H1 (cell line): ENCODE measurements at places on chromosomes 5 and 9.

- DNase-seq, result peak; percentile 50
These were observed at the start of gene TMEFF1 for GRCh38 chr9:100472788-100473275. Gene TMEFF1 (plus strand): TSS chr9:100473149. CDS start chr9:100473545, 396 bp downstream.

DNA sequence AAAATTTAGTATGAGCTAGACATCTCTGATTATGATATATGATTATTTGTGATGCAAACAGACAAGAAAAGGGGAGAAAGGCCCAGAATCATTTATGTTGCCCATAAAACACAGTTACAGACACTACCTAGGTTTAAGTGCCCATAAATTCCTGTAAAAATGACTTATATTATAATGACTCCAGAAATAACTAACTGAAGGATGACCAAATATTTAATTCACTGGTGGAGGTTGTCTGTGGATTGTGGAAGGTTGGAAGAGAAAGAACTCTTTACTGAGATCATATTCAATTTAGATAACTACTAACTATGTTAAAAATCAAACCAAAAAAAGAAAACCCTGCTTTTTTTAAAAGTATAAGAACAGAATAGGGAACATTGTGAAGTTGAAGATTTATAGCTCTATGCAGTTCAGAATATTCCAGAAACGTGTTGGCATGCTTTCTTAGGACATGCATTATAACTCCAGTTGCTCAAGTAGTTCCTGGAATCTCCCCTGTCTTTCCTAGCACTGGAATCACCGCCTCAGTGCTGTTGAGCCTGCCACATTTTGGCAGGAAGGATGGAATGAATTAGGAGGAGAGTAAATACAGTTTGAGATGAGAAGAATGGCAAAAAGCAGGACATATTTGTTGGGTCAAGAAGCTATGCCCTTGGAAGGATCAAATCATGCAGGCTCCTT, 72.0 kb upstream of the PAPPA start:
- DNase-seq, result no peak

GRCh38 chr5:360257-361027, 38.9 kb downstream of the AHRR start:
- no peak for DNase-seq

DNA sequence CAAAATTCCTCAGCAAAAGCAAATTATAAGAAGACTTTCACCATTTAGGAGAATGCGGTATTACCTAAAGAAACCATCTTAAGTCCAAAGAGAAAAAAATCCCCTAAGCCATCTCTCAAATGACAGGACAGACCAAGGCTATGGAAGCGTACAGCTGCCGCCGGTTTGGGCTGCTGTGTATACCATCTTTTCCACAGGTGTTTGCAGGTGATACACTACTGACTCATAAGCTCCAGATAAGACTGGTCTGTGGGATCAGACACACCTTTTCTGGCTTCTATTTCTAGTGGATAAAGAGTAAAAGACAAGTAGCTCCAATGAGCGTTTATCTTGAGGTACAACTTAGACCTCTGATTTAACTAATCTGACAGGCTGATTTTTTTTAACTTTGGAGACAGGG, 7.7 kb downstream of the CDKN2AIPNL start:
- no peak for DNase-seq

DNA sequence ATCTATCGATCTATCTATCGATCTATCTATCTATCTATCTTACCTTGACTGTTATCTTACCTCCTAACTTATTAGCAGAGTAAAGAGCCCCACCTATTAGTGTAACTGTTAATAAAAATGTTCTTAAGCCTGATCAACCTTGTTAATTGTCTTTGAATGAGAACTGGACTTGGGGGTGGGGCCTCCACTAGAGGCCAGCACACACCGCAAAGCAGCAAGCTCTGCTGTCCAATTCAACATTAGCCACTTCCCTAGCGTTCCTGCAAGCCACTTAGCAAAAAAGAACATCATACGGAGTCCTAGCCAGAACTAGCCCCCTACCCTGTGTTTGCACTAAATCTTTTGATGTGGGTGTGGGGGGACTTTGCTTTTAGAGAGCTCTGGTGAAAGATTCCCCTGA, 515.8 kb downstream of the KDM4C start:
- DNase-seq, result no peak

DNA sequence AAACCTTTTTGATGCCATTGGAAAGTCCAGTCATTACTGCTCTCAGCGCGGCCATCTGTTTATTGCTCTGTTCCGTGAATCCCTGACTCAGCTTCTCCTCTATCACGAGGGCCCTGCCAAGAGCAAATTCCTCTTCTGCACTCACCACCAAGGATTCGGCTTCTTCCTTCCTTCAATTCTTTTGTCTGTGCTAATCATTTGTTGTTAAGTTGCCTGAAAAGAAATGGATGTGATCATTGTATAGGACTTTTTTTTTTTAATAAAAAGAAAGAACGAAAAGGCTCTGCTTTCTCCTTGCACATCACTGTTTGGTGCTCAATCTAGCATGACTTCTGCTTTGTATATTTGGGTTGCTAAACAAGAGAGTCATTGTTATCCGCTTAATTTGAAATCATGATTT, 128.7 kb upstream of the PIK3R1 start:
- DNase-seq, result no peak

- no peak for DNase-seq
These were observed 112.8 kb upstream of the CTNND2 start for GRCh38 chr5:12017007-12017406.

GRCh38 chr5:57306359-57306758, 132.5 kb downstream of the GPBP1 start:
- DNase-seq, result no peak

DNA sequence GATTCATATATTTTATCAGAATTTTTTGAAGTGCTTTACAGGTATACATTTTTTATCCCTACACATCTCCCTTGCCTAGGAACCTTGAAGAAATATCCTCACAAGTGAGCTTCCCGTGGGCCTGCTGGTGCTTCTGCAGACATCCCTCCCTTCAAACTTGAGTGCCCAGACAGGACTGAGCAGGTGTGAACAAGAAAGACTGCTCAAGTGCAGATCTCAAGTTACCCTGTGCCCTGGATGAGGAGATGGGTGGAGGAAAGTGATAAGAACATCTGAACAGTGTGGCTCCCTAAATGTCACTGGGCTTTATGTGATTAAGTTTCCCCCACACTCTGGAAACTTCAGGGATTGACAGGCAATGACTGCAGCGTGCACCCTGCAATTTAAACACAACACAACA, 209.8 kb downstream of the TLE1 start:
- DNase-seq, result no peak
